ENCODE measurements at places on chromosomes 5 and 9.

DNA sequence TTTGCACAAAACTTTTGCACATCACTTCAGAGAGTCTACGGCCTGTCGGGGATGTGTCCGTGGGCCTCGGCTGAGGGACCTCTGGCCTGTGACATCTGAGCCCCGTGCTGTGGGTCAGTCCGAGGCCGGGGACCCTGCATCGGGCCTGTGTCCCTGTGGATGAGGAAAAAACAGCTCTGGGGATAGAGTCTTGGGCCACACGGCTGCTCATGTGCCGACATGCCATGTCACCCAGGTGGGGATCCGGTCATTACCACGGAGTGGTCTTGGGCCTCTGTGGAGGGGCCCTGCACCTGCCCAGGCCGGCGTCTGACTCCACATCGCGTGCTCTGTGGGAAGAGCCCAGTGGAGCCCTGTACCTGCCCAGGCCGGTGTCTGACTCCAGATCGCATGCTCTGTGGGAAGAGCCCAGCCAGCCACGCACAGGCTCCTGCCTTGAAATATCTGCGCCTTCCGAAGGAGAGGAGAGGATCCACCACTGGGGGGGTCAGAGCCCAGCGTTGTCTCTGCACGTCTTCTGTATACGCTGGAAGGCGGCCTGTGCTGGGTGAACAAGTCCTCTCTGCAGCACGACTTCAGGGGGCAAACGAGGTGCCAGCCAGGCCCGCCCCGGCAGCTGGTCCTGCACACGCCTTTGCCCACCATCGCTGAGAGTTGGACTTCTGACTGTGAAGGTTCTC lies 27.5 kb upstream of the IRX4 start:
- DNase-seq, result no peak

DNA sequence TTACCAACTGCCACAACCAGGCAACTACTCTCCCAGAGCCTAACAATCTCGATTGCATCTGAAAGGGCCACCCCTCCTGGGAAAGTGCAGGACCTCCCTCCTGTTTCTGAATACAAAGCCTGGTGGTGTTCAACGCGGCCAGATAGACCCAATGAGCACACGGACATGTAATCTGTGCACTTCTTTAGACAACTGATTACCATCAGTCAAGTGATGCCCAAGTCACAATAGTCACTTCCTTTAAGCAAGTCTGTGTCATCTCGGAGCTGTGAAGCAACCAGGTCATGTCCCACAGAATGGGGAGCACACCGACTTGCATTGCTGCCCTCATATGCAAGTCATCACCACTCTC lies 739 bp downstream of the C9orf72 start:
- DNase-seq, result no peak

DNA sequence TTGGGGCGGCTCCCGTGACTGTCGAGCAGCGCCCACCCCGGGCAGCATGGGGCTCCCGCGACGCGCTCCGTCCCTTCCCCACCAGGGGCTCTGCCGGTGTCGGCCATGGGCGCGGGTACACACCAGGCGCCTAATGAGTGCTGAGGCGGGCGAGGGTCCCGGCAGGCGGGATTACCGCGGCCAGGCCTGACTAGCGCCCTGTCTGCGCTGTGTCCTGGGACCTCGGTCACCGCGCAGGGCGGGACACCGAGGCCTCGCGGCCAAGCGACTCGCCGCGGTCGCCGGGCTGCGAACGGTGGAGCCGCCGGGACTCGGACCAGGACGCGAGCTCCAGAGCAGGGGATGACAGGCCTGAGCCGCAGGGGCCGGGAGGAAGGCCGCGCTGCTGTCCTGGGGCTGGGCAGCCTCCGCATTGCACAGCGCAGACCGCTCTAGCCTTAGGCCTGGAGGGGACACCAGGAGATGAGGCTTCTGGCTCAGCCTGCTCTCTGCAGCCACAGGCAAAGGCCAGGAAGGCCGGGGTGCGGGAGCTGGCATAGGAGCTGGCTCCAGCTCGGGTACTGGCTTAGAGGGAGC lies 14.1 kb downstream of the LCN10 start:
- no peak for DNase-seq

GRCh38 chr5:133373121-133373870 lies 239.0 kb downstream of the FSTL4 start:
- DNase-seq, result no peak

DNA sequence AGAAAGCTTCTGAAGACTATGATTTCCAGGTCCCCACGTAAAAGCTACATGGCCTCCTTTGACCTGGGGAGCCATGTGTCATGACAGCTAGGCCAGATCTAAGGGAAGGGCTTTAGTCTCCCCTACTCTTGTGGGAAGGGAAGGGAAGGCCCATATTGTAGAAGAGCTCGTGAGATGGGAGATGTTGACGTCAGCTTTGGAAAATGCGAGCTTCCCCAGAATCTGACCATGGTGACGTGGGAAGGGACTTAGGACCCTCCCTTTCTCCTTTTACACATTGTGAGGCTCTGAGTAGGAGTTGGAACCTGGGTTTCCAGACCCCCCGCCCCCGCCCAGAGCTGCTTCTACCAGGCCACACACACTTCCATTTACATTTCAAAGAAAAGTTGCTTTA lies 165.5 kb downstream of the SYK start:
- no peak for DNase-seq

- DNase-seq, result no peak
Observed at GRCh38 chr5:79229357-79230174, 6.4 kb upstream of the JMY start.

GRCh38 chr5:45035991-45036390 lies 227.2 kb downstream of the MRPS30 start:
- DNase-seq, result no peak

GRCh38 chr5:144313147-144313726 lies 142.6 kb downstream of the KCTD16 start:
- DNase-seq, result no peak
